ENCODE measurements at places on chromosomes 6 and 20.

GRCh38 chr6:147861696-147862095 is 353.2 kb downstream of the SAMD5 start:
- no peaks in the 10 kb centered on the region for H3K4me1 ChIP-seq
- no peak overlapping the region for H3K27ac ChIP-seq
- no peaks in the 10 kb centered on the region for H3K27me3 ChIP-seq
- DNase-seq: no peak
- no peak overlapping the region for H3K4me3 ChIP-seq

GRCh38 chr6:166553563-166554271 is 32.8 kb downstream of the RAMACL start:
- H3K27ac ChIP-seq: no peak overlapping the region
- no peaks in the 10 kb centered on the region for H3K27me3 ChIP-seq
- no peaks in the 10 kb centered on the region for H3K4me1 ChIP-seq
- no peak for DNase-seq
- H3K36me3 ChIP-seq: no peaks in the 10 kb centered on the region

GRCh38 chr6:3266170-3266569 is 7.4 kb downstream of the PSMG4 start:
- H3K27ac ChIP-seq: no peak overlapping the region
- H3K27me3 ChIP-seq: no peaks in the 10 kb centered on the region
- H3K36me3 ChIP-seq: peaks cover 22% of the 10 kb centered on the region
- no peak overlapping the region for H3K4me3 ChIP-seq
- DNase-seq: no peak

- no peaks in the 10 kb centered on the region for H3K4me1 ChIP-seq
- H3K4me3 ChIP-seq: no peak overlapping the region
- H3K36me3 ChIP-seq: no peaks in the 10 kb centered on the region
- H3K27ac ChIP-seq: no peak overlapping the region
- H3K27me3 ChIP-seq: no peaks in the 10 kb centered on the region
Observed at GRCh38 chr6:133761706-133762105, 127.2 kb upstream of the TCF21 start.

DNA sequence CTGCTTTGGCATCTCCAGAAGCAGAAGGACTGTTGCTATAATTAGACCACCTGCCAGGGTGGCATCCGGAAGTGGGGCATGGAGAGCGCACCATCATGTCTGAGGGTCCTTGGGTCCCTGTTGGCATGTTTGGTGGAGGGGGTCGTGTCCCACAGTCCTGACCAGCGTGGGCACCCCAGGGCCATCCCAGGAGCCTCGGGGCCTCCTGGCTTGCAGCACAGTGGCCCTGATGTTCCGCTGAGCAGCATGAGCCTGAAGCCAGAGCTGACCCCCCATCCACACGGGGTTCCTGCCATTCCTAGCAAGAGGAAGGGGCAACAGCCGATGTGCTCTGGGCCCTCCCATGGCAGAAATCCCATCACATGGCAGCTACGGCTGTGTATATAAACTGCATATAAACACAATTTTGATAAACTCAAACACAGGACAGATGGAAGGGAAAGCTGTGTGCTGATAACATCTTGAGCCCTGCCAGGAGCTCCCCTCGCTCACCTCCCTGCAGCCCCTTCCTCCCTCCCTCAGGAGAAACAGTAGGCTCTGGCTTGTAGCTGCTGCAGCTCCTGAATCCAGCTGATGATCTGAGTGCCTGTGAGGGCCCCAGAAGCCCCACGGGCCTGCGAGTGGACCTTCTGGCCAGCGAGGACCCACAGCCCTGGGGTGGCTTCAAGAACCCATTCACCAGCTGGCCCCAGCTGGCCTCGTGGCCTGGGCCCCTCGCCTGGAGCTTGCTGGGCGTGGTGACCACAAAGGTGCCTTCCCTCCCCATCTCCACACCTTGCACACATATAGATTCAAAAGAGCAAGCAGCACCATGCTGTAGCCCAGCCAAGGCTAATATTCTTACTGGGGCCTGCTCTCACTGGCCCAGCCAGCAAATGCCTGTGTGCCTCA is 321.6 kb downstream of the CDH4 start:
- no peak overlapping the region for H3K27ac ChIP-seq
- H3K36me3 ChIP-seq: no peaks in the 10 kb centered on the region
- H3K4me3 ChIP-seq: no peak overlapping the region
- H3K27me3 ChIP-seq: no peaks in the 10 kb centered on the region
- DNase-seq: no peak
- H3K4me1 ChIP-seq: no peaks in the 10 kb centered on the region

DNA sequence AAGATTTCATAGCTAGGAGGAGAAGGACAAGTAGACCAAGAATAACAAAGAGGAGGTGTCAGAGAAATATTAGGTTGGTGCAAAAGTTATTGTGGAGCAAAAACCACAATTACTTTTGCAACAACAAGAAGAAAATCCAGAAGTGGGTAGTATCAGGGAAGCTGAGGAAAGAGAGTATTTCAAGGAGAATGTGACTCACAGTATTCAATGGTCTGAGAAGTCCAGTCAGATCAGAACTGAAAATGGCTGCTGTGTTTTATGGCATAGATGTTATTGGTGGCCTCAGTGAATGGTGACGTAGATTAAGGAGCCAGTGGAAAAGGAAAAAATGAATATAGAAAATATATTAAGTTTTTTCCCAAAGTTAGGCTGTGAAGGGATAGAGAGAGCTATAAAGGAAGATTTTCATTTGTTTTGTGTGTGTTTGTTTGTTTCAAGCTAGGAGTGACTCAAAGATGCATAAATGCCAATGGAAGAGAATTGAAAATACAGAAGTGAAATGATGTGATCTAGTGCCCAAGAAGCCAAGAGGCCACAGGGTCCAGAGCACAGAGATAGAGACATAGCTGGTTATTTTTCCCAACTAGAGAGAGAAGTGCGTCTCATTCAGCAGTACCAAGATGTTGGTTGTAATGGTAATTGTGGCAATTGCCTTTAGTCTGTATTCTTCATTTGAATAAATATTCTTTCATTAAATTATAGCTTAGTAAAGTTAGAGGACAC is 112.8 kb downstream of the ADTRP start:
- H3K4me3 ChIP-seq: no peak overlapping the region
- H3K36me3 ChIP-seq: no peaks in the 10 kb centered on the region
- DNase-seq: no peak
- no peaks in the 10 kb centered on the region for H3K27me3 ChIP-seq

DNA sequence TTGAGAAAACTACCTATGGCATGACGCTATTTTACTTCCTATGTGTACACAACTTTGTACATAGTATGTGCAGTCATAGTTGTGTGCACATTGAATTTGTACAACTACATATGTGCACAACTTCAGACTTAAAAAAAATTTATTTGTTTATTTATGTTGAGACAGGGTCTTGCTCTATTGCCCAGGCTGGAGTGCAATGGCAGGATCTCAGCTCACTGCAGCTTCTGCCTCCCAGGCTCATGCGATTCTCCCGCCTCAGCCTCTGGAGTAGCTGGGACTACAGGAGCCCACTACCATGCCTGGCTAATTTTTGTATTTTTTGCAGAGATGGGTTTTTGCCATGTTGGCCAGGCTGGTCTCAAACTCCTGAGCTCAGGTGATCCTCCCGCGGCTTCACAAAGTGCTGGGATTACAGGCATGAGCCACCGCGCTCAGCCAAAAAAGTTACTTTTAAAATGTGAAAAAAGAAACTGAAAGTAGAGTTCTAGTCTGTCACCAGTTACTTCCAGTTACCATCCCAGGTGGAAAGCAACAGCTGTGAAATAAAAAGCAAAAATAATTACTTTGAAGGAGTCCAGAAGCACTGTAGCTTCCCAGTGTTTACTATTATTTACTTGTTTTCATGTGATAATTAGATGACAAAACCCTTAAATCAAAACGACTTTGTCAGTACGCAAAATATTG is 1.7 kb upstream of the ZKSCAN8 start:
- peaks cover 11% of the 10 kb centered on the region for H3K4me1 ChIP-seq
- H3K27me3 ChIP-seq: no peaks in the 10 kb centered on the region
- no peak for DNase-seq
- no peaks in the 10 kb centered on the region for H3K36me3 ChIP-seq

GRCh38 chr6:25401711-25402110 is 122.5 kb downstream of the CARMIL1 start:
- no peak for DNase-seq
- H3K4me3 ChIP-seq: no peak overlapping the region
- no peaks in the 10 kb centered on the region for H3K27me3 ChIP-seq
- H3K27ac ChIP-seq: no peak overlapping the region
- peaks cover 38% of the 10 kb centered on the region for H3K4me1 ChIP-seq

GRCh38 chr6:35776364-35777215 is at the start of gene CLPSL2:
Gene CLPSL2 (plus strand): TSS chr6:35776598. CDS start chr6:35776619, 21 bp downstream.
- H3K4me3 ChIP-seq: peak within 1 kb of the TSS; percentile 36
- no peak within 1 kb of the TSS for H3K27ac ChIP-seq
- no peaks in the 10 kb centered on the region for H3K4me1 ChIP-seq
- no peak for DNase-seq
- peaks cover 12% of the 10 kb centered on the region for H3K27me3 ChIP-seq
- no peaks in the 10 kb centered on the region for H3K36me3 ChIP-seq

GRCh38 chr6:112401083-112401482 is 54.0 kb downstream of the RFPL4B start:
- H3K27me3 ChIP-seq: no peaks in the 10 kb centered on the region
- H3K4me1 ChIP-seq: no peaks in the 10 kb centered on the region
- no peak overlapping the region for H3K27ac ChIP-seq
- DNase-seq: no peak
- H3K36me3 ChIP-seq: no peaks in the 10 kb centered on the region
- no peak overlapping the region for H3K4me3 ChIP-seq

DNA sequence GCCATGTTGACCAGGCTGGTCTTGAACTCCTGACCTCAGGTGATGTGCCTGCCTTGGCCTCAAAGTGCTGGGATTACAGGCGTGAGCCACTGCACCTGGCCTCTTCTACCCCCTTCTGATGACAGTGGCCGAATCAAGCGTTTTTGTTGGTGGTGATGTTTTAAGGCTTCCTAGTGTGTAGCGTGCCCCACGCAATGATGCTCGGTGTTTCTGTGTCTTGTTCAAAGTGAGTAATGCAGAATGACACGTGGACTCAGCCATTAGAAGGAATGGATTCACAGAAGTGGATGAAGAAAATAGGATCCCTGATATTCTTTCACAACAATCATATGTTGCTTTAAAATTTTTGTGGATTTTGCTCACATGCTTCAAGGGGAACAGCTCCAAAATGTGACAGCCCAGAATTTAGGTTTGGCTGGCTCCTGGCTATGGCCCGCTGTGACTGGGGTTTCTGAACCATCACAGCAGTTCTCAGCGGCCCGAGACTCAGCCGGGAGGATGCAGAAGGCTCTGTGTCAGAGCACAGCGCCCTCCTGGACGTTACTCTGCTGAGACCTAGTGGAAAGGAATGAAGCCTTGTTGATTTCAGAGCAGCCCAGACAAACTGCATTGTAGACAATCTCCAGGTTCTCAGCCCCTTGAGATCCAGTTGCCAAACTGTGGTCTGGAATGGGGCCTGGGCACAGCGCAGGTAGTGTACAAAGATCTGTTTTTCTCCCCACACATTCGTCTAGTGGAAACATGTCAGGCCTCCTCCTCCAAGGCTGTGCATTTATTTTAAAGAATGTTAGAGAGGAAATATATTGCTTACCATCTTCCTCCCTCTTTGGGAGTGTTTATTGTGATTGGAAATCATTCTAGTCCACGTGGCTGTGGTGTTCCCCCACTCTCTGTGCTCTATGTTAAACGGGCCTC is 57.6 kb upstream of the TIAM2 start:
- H3K27me3 ChIP-seq: no peaks in the 10 kb centered on the region
- no peak overlapping the region for H3K4me3 ChIP-seq
- no peaks in the 10 kb centered on the region for H3K36me3 ChIP-seq
- no peak for DNase-seq

- H3K27ac ChIP-seq: no peak overlapping the region
- H3K4me3 ChIP-seq: no peak overlapping the region
- DNase-seq: no peak
- no peaks in the 10 kb centered on the region for H3K27me3 ChIP-seq
- H3K36me3 ChIP-seq: peaks cover 7% of the 10 kb centered on the region
- H3K4me1 ChIP-seq: peaks cover 3% of the 10 kb centered on the region
Observed at GRCh38 chr20:17653835-17654648, 28.0 kb downstream of the RRBP1 start.

DNA sequence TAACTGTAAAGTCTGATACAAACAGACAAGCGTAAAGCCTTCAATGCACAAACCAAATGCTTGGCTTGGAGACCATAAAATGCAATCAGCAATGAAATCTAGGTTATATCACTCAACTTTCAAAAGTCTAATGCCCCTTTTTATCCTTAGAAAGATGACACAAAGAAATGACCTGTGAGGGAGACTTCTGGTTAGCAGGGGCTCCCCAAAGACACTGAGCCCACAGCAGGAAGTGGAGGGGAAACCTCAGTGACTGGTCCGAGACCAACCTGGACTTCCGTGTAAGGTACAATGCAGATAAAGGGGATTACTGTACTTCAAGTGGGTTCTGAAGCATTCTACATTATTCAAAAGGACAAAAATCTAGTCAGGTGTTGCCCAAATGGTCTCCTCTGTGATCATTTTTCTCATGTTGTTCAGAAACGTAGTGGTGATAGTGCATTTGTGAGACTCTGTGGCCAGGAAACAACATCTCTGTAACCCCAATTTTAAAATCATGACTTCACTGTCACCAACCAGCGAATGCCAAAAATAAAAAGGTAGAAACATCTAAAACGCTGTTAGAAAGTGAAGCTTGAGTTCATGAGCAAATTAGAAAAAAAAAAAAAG is 88.2 kb downstream of the HIVEP2 start:
- DNase-seq: no peak
- H3K27me3 ChIP-seq: no peaks in the 10 kb centered on the region
- H3K36me3 ChIP-seq: peaks cover 3% of the 10 kb centered on the region
- H3K4me3 ChIP-seq: no peak overlapping the region

DNA sequence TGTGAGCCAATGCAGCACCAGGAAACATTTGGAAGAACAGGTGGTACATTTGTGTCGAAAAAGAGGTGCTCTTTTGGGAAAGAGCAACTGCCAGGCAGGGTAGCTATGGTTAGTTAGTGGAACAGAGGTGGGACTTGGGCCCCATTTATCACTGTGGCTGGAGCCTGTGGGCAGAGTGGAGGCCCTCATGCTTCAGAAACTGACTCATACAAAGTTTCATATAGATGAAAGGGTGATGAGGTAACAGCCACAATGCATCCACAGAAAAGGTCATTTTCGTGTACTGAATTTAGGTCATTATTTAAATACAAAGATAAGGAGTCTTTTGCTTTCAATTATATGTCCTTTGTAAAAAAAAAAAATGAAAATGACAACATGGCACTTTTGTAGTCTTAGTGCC is 76.4 kb upstream of the HS3ST5 start:
- no peaks in the 10 kb centered on the region for H3K4me1 ChIP-seq
- DNase-seq: no peak
- H3K4me3 ChIP-seq: no peak overlapping the region
- no peak overlapping the region for H3K27ac ChIP-seq
- no peaks in the 10 kb centered on the region for H3K27me3 ChIP-seq

GRCh38 chr6:34316431-34317171 is 67.8 kb upstream of the SMIM29 start:
- H3K36me3 ChIP-seq: no peaks in the 10 kb centered on the region
- H3K4me1 ChIP-seq: peaks cover 25% of the 10 kb centered on the region
- H3K27me3 ChIP-seq: no peaks in the 10 kb centered on the region
- no peak for DNase-seq
- H3K4me3 ChIP-seq: no peak overlapping the region
- H3K27ac ChIP-seq: no peak overlapping the region
